Kidney epithelial cell (primary cell): ENCODE measurements at places on chromosomes 1 and 21.

DNA sequence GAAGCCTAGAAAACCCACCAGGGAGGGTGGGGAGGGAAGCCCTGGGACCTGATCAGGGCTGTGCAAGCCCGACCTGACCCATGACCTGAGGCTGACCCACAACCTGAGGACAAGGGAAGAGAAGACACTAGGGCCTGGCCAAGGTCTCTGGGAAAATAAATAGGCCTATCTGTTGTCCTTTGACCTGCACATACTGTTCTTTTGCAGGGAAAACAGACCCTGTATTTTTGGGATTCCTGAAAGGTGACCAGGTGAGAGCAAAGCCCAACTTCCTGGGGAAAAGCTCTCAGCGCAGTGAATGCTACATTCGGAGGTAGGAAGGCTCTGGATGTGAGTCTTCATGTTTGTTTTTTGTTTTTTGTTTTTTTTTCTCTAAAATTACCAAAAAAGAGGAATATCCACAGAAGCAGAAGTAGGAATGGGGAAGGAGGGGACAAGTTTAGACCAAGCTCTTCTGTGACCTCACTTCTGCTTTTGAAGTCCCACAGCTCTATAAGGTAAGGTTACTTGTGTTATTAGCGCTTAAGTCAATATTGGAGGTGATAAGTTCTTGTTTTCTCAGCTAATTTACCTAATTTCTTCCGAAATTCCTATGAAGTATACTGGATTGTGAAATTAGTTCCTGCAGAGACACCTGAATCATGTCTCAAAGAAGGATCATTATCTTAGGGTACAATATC is 26.2 kb upstream of the LYST start:
- DNase-seq = no peak

- DNase-seq = no peak
Observed at GRCh38 chr1:180190091-180190490, 35.4 kb downstream of the QSOX1 start.

DNA sequence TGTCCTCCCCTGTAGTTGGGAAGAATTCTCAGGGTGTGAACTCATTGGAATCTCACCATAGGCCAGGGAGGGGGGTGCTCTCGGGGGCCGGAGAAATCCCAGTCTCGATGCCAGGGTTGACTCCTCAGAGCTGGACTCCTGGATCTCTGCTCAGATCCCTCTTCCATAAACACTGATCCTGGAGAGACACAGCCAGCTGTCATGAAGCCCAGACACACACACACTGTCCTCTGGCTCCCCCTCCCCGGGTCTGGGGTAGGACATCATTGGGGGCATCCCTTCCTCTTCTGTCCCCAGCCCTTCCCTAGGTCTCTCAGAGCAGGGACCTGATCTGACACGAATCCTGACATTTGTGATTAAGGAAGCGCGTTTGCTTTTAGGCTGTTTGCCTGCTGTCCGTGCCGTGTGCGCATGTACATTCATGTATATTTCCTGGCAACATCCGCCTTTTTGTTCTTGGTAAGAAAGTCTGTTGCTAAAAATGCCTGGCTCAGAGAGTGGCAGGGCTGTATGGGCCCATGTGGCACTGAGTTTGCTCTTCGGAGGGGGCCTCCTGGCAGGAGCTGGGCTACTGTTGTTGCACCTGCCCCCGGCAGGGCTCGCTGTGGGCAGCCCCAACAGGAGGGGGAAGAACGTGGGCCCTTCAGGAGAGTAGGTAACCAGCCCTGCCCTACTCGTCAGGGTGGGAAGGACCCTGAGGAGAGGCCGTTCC is 45.4 kb upstream of the SELENON start:
- DNase-seq = no peak

- DNase-seq = no peak
Observed at GRCh38 chr1:222048094-222048595, 306.3 kb upstream of the DUSP10 start.

DNA sequence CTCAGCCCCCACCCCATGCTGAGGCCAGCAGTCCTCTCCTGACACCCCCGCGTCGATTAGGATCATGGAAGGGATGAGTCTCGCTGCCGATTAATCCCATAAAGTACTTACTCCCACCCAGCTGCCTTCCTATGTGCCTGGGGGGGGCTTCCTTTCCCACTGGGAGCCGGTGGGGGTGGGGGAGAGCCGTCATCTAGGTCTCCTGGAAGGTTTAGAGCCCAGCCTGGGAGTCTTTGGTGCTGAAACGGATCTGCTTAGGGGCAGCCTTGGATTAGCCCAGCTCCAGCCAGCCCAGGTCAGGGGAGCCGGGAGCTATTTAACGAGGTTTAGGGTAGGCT is 9.8 kb downstream of the SAMD11 start:
- no peak for DNase-seq

GRCh38 chr1:206029484-206029883 is 5.8 kb upstream of the CTSE start:
- no peak for DNase-seq

GRCh38 chr1:172145231-172145651 is 275.2 kb upstream of the C1orf105 start:
- DNase-seq = no peak

DNA sequence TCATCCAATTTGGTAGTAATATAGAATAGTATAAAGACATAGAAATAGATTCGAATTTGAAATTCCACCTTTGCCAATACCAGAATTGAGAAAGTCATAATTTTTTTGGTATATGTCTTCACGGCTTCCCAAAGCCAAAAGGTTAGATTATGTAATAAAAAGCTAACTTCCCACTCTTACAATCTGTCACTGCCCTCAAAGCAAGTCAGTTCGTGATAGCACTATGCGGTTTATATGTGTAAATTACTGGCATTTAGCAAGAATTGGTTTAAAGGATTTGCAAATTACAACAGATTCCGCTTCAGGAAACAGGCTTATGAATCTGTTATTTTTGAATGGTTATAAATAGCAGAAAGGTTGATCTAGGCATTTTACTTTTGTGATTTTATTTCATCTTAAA is 679.4 kb upstream of the ADGRL2 start:
- DNase-seq = no peak

DNA sequence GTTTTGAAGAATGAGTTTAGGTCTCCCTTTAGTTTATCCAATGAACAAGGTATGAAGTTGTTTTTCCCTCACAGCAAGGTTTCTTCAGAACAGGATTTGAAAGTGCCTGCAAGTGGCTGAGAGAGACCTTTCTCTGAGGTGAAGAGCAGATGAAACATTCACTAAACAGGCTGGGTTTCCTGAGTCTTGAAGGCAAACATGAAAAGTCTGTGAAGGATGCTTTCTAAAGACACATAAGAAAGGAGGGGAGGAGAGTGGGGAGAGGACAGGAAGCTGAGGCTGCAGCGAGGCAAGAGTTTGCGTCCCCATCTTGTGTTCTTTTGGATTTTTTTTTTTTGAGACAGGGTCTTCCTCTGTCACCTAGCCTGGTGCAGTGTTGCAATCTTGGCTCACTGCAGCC is 95.7 kb upstream of the SIM2 start:
- no peak for DNase-seq

DNA sequence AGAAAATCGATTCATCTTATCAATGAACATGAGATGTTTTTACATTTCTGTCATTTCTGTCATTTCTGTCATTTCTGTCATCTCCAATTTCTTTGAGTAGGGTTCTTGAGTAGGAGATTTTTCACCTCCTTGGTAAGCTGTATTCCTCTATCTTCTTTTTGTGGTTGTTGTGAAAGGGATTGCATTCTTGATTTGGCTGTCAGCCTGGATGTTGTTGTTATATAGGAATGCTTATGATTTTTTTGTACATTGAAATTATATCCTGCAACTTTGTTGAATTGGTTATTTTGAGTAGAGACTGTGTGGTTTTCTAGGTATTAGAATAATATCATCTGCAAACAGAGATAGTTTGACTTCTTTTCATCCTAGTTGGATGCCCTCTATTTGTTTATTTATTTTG is 1233.7 kb downstream of the PLA2G4A start:
- DNase-seq = no peak

DNA sequence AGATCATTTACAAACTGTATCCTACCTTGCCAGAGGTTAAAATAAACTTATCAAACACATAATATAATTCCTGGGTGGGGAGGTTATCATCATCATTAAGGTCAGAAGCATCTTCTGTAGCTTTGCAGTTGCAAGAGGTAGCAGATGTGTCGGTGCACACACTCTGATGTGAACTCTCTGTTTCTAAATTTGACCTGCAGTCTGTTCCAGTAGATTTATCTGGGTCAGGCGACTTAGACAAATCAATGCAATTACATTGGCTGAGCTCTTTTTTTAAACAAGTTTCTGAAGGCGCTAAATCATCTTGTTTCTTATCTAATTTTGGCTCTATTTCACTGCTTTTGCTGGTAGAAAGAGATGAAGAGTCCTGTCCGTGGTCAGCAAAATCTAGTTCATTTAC is 70.4 kb downstream of the PRPF38A start:
- DNase-seq = no peak

DNA sequence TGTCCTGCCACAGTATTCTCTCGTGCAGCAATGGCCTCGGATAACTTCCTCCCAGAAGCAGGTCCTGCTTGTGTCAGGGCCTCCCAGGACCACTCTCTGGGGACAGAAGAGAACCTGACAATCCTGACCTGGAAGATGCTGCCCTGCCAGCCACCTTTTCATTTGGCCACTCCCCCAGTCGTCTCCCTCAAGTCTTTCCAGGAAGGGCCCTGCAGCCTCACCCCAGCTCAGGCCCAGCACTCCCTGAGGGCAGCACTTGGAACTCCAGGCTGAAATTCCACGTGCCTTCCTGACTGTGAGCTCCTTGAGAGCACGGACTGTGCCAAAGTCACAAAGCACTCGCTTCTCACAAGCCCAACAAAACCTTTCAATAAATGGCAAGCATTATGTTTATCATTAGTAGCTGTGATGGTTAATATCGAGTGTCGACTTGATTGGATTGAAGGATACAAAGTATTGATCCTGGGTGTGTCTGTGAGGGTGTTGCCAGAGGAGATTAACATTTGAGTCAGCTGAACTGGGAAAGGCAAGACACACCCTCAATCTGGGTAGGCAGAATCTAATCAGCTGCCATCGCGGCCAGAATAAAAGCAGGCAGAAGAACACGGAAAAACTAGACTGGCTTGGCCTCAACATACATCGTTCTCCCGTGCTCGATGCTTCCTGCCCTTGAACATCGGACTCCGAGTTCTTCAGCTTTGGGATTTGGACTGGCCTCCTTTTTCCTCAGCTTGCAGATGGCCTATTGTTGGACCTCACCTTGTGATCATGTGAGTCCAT is 2.3 kb upstream of the CLEC20A start:
- no peak for DNase-seq

DNA sequence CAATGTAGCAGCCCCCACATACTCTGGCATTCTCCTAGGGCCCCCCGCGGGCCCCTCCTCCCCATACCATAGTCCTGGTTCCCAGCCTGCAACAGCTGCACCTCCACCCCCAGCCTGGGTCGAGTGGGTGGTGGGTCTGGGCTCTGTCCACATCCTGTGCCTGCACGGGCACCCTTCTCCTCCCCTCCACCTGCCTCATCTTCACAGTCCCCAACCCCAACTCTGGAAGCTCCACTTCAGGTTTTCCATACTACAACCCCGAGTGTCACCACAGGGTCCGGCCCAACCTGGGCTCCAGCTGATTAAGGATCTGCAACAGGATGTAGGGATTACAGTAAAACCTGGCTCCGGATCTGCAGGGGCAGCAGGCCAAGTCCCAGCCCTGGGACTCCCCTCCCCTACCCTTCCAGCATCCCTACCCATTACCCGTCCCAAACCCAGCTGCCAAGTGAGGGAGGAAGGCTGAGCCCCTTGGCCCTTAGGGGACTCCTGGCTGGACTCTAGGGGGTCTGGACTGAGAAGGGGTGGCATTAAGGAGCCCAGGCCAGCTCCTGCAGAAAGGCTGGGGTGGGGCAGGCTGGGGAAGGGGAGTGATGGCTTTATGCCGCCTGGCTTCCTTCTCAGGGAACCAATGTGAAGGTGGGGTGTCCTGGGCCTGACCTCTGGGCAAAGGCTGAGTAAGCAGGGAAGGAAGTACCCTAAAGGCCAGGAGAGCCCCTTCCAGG is 116.8 kb downstream of the CASZ1 start:
- peak; percentile 35 for DNase-seq

GRCh38 chr1:53688381-53689102 is 50.4 kb downstream of the GLIS1 start:
- no peak for DNase-seq

- DNase-seq = no peak
Observed at GRCh38 chr1:79822053-79822452, 815.5 kb upstream of the ADGRL4 start.

DNA sequence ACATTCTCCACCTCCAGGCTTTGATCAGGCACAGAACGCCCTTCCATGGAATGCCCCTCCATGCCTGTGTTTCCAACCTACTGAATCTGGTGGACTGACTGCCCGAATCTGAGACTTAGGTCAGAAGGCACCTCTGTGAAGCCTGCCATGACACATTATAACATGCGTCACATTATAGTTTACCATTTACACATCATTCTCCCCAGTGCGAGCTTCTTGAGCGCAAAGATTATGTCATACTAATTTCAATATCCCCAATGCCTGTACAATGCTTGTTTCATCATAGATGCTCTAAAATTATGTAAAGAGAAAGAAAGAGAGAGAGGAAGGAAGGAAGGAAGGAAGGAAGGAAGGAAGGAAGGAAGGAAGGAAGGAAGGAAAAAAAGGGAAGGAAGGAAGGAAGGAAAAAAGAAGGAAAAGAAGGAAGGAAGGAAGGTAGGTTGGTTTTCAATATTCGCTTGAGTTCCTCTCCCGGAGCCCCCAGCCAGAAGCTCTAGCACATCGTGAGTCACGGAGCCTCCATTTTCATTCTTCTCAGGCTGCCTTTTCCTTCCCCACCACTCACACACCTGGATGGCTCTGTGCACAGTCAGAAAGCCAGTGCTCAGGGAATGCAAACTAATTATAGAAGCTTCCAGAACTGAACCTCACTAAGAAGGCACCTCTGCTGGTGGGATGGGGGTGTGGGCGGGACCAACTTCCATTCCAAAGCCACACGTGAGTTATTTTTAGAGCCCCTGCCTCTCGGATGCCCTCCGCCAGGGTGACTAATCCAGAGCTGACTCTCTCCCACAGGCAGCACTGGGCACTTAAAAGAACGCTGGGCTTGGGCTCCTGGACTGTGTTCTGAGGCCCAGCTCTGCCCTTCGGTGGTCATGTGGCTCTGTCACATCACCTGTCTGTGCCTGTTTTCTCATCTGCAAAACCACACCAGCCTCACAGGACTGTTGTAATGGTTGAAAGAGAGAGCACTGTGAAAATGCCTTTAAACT is 27.4 kb downstream of the LAMB3 start:
- peak; percentile 35 for DNase-seq

DNA sequence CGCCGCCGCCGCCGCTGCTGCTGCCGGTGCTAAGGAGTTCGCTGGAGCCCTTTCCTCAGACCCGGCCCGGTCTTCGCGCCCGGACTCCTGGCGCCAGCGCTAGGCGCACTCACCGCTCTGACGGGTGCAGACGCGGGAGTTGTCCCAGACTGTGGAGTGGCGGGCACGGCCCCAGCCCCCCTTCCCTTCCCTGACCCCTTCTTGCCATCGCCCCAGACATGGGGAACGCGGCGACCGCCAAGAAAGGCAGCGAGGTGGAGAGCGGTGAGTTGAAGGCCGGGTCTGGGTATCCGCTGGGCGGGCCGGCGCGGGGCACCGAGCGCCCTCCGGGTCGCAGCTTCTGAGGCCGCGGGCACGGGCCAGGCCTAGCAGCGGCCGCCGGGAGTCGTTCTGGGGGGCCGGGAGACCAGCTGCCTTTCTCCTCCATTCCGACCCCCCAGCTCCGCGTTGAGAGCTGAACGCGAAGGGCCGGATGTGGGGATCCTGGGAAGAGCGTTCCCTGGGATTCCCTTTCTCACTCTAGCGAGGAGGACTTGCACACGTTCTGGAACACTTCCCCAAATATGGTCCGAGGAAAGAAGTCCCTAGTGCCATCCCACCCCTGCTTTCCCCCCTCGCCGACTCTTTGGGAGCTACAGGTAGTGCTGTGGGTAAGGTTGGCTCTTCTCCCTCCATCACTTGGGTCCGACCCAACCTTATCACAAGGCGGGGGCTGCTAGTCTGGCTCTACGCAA is 65.8 kb upstream of the PRKACB start:
- no peak for DNase-seq

- DNase-seq = no peak
Observed at GRCh38 chr1:231039161-231040018, 664 bp downstream of the FAM89A start.
